Fibroblast of villous mesenchyme (primary cell): ENCODE measurements at places on chromosomes 16 and 17. TPM values are rescaled to one million over a fixed set of nuclear protein-coding genes. Genes with fewer than 3 reads are reported as not detected.

Gene CPSF4L
- not detected in 2 replicates for total RNA-seq

Gene MYO18A
- total RNA-seq: 59.6 and 61.2 TPM in 2 replicates

Gene GPRC5C
- total RNA-seq: 0.43 and 1.3 TPM in 2 replicates

Gene MVP
- total RNA-seq: 211 and 250 TPM in 2 replicates

Gene HASPIN
- 5.5 and 6.9 TPM in 2 replicates for total RNA-seq

Gene GIT1
- 23.2 and 26.3 TPM in 2 replicates for total RNA-seq

Gene CCL17
- not detected in 2 replicates for total RNA-seq

Gene GP1BA
- total RNA-seq: not detected in 2 replicates

Gene MYH3
- 0.43 and 0.97 TPM in 2 replicates for total RNA-seq

Gene TAC4
- total RNA-seq: not detected in 2 replicates

Gene ZPBP2
- total RNA-seq: not detected in 2 replicates

Gene DCAKD
- total RNA-seq: 46.7 and 52.2 TPM in 2 replicates

Gene CPHXL2
- total RNA-seq: not detected in 2 replicates

Gene AGRP
- total RNA-seq: not detected in 2 replicates

Gene MYCBPAP
- 0.64 and 0.86 TPM in 2 replicates for total RNA-seq

Gene DRC3
- under 0.01 and 0.97 TPM in 2 replicates for total RNA-seq

Gene CACNG3
- not detected in 2 replicates for total RNA-seq

Gene IL21R
- 0.43 and 1.9 TPM in 2 replicates for total RNA-seq

Gene ABCA9
- total RNA-seq: 2.2 and 2.3 TPM in 2 replicates

Gene TBC1D3H
- total RNA-seq: not detected in 2 replicates

Gene MEIOC
- total RNA-seq: under 0.01 and 0.43 TPM in 2 replicates
